SK-N-SH treated with all-trans-retinoic acid at 6 μM for 48 hours (cell line): ENCODE measurements at places on chromosomes 6 and 20.

GRCh38 chr6:11085758-11086435 is 7.7 kb upstream of the SMIM13 start:
- ATAC-seq: peak; percentile 56

- no peak for ATAC-seq
Measured at GRCh38 chr20:60749804-60750602, 502.1 kb upstream of the CDH4 start.

- ATAC-seq: no peak; the same call in 2 of the 3 replicates
Measured at GRCh38 chr20:58911970-58912369, 59.5 kb downstream of the GNAS start.

DNA sequence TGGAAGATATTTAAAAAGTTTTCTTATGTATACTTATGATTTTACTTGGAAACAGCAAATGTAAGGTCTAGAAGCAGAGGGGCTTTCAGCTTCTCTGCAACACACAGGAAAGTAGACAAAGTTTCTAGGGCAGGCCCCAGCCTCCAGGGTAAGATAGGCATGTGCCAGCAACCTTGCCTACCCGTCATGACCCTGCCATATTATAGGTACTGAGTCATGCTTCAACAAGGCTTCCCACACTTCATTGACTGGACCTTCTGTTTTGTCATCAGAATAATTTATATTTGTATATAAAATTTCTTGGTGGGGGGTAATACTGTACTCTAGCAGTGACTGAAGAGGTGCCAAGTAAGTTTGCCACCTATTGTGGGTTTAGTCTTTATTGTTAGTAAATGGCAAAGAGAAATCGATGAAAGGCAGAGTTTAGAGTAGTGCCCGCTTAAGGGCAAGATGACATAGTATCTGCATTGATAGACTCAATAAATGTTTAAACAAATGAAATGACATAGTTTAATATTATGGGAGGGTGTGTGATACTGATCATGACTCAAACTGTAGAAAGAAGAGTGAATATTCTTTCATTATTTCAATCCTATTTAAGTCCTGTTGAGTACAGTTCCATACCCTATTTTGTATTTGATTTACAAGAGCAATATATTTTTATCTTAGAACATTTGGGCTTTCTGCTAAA is 95.6 kb downstream of the JARID2 start:
- no peak for ATAC-seq

- ATAC-seq: no peak
Measured at GRCh38 chr6:134026597-134026996, 25.8 kb downstream of the SLC2A12 start.

- ATAC-seq: peak; percentile 45
Measured at GRCh38 chr6:161273274-161273751, 548 bp downstream of the AGPAT4 start.

GRCh38 chr6:46819561-46819960 is 26.4 kb downstream of the MEP1A start:
- ATAC-seq: no peak

- ATAC-seq: no peak
Measured at GRCh38 chr20:10505827-10506226, 70.7 kb downstream of the SLX4IP start.

DNA sequence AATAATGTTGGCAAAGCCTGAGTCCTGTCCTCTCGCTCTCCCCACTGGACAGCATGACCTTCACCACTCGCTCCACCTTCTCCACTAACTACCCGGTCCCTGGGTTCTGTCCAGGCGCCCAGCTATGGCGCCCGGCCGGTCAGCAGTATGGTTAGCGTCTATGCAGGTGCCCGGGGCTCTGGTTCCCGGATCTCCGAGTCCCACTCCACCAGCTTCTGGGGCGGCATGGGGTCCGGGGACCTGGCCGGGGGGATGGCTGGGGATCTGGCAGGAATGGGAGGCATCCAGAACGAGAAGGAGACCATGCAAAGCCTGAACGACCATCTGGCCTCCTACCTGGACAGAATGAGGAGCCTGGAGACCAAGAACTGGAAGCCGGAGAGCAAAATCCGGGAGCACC is 20.5 kb downstream of the RNF114 start:
- ATAC-seq: no peak

DNA sequence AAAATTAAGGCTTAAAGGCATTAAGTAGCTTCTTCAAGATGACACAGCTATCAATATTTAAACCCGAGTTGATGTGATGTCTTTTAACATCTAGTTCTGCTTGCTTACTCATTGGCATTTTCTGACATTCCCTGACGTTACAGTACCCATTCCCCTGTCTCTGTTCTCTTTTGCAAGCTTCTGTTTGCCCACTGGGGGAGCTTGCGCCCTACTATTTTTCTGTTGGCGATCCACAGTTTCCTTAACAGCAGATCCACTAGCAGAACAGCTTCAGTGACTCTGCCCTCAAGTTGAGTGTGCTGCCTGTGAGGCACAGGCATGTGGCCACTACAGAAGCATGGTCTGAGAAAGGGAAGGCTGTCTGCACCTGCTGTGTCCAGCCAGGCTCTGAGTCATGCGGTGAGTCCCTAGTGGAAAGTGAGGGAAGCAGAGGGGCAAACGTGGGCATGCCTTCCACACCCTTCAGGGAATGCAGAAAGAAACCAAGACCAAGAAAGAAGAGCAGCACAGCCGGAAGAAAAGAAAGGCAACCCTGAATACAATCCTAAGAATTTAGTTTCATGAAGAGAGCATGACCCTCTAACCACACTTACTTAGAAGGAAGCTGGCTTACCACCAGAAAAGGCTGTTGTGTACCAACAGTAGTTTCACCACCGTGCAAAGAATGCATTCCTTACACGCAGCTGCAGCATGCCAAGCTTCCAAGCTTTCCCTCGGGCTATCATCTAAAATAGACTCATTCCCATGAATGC is 97.7 kb upstream of the VGLL2 start:
- no peak for ATAC-seq

GRCh38 chr6:90175627-90176538 is 120.8 kb downstream of the BACH2 start:
- no peak for ATAC-seq
